ENCODE measurements at places on chromosomes 1 and 21.

GRCh38 chr1:229205854-229206253, 65.1 kb upstream of the RAB4A start:
- DNase-seq, result no peak

DNA sequence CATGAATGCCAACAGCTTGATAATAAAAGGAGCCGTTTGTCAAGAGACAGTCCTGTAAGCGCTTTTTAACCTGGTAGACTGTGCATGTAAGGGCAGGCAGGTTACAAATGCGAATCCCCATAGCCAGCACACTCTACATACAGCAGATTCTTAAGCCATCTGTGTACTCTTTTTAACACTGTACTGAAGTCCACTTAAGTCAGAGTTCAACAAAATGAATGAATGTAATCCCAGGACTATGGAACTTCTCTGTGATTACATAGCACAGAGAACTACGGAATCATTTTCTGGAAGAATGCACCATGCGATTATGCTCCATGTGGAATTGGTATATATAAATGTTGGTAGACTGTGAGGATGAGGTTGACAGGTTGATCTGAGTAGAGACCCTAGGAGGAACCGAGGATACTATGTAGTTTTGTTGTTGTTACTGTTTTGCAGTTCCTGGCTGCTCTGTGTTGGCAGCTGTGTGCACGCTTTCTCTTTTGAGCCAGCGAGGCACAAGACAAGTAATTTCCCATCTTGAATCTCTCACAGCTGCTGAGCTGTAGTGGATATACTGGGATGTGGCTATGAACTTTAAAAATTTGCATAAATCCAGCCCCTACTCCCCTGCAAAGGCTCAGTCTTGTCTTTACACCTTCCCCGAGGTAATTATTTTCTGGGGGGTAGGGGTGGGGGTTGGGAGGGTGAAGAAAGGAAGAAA, 21.9 kb downstream of the LRRC8D start:
- no peak for DNase-seq

DNA sequence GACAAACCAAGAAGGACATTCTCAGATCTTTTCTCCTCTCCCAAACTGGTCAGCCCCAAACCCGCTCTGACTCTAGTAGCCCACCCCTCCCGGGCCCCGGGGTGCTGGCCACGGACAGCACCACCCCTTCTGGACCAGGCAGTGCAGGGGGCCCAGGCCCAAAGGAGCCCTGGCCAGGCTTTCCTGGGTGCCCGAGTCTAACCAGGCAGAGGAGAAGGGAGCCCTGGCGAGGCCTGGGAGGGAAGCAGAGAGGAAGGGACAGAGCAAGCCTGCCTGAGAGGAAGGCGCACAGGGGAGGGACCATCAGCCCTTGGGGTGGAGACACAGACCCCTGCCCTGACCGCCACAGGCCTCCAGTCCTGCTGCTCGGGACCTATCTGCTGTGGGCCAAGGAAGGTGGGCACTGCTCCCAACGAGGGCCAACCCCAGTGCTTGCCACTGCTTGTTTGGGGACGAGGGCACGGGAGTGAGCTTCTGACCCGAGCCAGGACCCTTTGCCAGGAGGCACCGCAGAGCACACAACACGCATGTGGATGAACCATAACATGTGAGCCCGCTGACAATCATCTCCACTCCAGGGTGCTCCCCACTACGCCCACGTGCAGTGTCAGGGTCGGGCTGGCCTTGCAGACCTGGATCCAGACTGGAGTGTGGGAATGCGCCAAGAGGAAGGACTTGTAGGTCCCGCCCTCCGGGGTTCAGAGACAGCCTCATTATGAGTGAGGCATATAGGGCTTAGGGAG, 57.6 kb downstream of the KCNAB2 start:
- no peak for DNase-seq

DNA sequence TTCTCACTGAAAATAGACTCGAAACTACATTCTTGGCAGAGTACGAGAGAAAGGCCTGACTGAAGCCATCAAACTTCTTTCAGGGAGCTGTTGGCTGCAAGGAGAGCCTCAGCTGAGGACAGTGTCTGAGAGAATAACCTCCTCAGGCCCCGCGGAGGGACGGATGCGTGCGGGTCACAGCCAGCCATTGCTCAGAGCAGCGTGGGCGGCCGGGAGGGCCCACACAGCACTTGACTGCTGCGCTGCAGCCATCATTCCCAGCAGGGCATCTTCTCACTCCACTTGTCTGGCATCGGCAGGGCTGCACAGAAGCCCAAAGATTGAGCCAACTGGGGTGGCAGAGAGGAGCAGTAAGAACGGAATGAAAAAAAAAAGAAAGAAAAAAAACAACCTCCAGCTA, 113.5 kb downstream of the XCL2 start:
- no peak for DNase-seq

GRCh38 chr1:158248118-158248517, 6.1 kb upstream of the CD1A start:
- DNase-seq, result no peak

Data from cortex of kidney (tissue), 1 donor.